CD14-positive monocyte (primary cell): ENCODE measurements at places on chromosomes 11 and 22.

- DNase-seq: no peak
Observed at GRCh38 chr11:47372422-47372821, 5.9 kb downstream of the SPI1 start.

DNA sequence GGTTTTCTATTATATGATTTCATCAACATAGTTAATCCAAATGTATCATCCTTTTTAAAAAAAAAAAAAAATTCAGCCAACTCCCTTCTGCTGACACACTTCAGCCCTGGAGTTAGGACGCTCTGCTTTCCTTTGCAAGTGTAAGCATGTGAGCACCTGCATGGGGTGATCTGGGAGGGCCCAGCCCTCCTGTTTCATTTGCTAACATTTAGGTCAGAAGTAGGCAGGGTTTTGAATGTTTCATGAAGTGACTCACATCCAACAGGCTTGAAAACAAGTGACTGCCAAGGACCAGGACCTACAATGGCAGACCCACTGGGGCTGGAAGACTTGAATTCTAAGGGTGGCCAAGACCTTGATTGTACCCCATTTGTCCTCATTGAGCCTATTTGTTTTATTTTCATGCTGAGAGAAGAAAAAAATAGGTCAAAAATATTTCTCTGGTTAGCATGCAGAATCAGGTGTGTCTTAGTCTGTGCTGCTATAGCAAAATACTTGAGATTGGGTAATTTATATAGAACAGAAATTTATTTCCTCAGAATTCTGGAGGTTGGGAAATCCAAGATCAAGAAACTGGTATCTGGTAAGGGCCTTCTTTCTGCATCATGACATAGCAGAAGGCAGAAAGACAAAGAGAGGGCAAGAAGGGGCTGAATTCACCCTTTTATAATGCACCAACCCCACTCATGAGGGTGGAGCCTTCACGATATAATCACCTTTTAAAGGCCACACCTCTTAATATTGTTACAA, 137.6 kb downstream of the CD44 start:
- DNase-seq: no peak

GRCh38 chr11:30481330-30481729, 104.8 kb downstream of the MPPED2 start:
- no peak for DNase-seq

DNA sequence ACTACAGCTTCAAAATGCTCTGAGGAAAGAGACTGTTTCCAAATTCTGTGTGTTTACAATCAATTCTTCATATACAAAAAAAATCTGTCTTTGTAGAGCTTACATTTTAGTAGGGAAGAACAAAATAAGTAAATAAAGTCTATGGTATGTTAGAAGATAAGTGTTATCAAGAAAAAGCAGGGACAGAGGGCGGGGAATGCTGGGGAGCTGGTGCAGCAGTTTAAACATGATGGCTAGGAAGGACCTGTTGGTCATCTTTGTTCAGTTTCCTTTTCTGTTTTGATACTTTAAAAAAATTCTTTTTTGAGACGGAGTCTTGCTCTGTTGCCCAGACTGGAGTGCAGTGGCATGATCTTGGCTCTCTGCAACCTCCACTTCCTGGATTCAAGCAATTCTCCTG, 16.1 kb downstream of the TMEM25 start:
- DNase-seq: no peak

DNA sequence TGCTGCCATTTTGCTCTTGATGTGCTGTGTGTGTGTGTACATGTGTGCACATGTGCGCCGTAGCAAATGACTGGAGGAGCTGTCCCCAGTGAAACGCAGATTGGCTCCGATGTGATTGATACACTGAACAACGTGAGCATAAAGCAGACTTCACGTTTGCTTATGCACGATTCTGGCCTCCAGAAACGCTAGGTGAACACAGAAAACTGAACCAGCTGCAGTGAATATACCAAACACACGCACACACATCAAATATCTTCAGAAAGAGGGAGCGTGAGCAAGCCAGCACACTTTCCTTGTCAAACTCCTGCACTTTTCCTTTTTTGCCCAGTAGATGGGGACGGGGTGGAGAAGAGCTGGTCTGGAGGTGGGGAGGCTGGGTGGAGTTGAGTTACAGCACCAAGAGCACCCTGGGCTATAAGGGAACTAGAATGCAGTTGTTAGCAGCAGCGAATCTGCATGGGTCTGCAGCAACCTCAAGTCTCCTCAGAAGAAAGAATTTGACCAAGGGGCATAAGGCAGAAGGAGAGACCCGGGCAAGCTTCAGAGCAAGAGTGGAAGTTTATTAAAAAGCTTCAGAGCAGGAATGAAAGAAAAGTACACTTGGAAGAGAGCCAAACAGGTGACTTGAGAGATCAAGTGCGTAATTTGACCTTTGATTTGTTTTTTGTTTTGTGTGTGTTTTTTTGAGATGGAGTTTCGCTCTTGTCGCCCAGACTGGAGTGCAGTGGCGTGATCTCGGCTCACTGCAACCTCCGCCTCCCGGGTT, 77.8 kb upstream of the CADM1 start:
- DNase-seq: no peak
